ENCODE measurements at places on chromosomes 3 and 15.

GRCh38 chr3:195524171-195524896 lies 18.8 kb downstream of the PPP1R2 start:
- no peak for DNase-seq

- DNase-seq: no peak
These were observed 59.9 kb upstream of the CORO2B start for GRCh38 chr15:68518785-68519430.

- no peak for DNase-seq
These were observed 23.9 kb downstream of the WNT7A start for GRCh38 chr3:13856006-13856405.

DNA sequence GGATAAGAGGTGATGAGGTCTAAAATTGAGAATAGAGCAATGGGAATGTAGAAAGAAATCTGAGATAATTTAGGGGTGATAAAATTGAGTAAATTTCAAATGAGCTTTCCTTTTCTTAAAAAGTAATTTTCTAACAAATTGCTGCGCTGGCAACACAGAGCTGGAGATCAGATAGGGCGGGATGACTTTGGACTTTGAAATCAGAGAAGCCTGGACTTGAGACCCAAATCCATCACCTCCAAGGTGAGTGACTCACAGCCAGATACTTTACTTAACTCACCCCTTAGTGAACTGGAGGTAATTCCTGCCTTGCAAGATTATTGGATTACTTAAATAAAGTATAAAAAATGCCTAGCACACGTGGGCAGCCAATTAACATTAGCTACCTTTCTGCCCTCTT lies 80.8 kb downstream of the P2RY1 start:
- DNase-seq: no peak

- no peak for DNase-seq
These were observed 13.2 kb downstream of the STOML1 start for GRCh38 chr15:73978896-73979295.

- DNase-seq: no peak
These were observed at the start of gene SHC4 for GRCh38 chr15:48963524-48964113. Gene SHC4 (minus strand): TSS chr15:48963919. CDS start chr15:48963015, 904 bp downstream.

DNA sequence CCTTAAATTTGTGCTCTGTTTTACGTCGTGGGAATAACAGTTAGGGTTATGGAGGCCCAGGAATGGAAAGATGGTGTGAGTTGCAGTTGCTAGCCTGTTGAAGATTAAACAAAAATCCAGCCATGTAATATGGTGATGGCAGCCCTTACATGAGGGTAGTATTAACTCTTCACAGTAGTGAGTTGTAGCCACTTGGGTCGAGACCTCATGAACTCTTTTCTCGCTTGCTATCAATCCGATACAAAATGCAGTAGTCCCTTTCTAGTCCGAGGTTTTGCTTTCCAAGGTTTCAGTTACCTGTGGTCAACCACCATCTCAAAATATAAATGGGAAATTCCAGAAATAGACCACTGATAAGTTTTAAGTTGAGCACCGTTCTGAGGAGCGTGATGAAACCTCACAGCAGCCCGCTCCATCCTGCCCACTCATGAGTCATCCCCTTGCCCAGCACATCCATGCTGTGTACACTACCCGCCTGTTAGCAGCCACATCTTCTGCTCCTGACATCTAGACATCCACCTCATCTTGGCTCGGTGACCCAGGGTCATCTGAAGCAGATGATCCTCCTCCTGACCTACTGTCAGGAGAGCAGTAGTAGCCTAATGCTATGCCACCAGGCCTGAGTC lies 177.9 kb downstream of the CDIN1 start:
- DNase-seq: no peak

DNA sequence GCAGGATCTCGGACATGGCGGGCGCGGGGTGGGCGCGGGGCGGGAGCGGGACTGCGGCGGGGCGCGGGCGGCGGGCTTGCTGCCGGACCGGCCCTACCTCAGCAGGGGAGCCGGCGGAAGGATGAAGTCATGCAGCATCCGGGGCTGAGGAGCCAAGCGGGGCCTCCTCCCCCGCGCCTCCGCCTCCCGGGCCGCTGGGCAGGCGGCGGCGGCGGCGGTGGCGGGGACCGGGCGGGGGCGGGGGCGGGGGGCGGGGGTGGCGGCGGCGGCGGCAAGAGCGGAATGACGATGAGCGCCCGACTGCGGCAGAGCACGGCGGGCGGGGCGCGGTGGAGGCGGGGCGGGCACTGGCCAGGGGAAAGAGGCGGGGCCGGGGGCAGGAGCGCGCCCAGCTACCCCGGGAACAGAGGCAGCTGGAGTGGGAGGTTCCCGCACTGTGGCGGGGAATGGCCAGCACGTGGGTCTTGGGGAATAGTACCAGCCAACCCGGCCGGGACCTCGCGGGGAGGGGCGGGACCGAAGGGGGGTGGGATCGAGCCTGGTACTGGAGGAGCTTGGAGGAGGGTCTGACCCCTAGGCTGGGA lies at the start of gene CAMK2N2:
CAMK2N2 (minus strand) TSS at position 284 of the 584 bp plus-strand sequence; CDS start at position 16, 268 bp downstream.
- DNase-seq: no peak

- no peak for DNase-seq
These were observed 118.9 kb upstream of the MEIS2 start for GRCh38 chr15:37219211-37219701.

DNA sequence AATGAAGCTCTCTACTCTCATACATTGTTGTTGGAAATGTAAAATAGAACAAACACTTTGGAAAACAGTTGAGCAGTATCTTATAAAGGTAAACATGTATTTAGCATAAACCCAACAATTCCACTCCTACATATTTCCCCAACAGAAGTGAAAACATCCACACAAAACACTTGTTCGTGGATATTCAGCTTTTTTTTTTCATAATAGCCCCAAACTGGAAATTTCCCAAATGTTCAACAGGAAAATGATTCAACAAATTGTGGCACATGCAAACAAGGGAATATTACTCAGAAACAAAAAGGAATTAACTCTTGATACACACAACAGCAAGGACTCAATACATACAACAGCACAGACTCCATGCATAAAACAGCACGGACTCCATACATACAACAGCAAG lies 28.5 kb downstream of the RFTN1 start:
- no peak for DNase-seq

- no peak for DNase-seq
These were observed 68.6 kb downstream of the CDC25A start for GRCh38 chr3:48119505-48120193.

GRCh38 chr3:112377568-112378071 lies 44.7 kb downstream of the CD200 start:
- DNase-seq: no peak

DNA sequence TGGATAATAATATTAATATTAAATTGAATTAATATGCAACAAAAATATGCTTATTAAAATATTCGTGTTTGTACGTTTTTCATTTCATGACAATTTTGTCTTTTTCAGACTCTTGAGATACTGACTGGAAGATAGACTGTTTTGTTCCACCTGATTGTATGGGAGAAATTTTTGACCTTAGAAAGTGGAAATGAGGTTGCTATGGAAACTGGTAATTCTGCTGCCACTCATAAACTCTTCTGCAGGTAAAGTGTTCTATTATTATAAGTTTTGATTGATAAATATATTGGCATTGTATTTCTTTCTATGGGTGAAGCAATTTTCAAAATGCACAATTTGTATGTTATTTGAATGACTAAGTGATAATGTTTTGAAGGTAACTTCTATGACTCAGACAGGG lies 55.0 kb downstream of the CNTN6 start:
- no peak for DNase-seq

DNA sequence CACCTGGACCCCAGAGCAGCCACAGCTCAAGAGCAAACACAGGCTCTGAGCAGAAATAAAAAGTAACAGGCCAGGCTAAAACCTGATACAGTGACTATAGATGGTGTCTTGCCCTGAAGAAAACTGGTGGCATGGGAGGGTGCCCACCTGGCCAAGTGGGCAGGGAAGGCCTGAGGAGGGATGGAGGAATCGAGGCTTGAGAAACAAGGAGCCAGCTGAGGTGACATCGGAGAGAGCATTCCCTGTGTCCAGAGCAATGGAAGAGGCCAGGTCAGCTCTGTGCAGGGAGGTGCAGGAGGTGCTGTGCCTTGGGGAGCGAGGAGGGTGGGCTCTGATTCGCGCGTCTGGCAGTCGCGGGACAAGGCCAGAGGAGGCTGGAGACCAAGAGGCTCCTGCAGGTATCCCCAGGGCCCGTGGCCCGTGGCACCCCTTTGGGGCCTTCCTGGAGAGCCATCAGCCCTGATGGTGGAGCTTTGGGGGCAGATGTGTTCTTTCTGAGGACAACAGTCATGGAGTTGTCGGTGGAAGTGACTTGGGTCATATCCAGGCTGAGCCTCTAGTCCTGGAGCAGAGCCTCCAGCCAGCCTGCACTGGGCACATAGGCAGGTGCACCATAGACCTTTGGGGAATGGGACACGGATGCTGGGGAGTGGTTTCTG lies 56.1 kb downstream of the PLXNA1 start:
- no peak for DNase-seq

DNA sequence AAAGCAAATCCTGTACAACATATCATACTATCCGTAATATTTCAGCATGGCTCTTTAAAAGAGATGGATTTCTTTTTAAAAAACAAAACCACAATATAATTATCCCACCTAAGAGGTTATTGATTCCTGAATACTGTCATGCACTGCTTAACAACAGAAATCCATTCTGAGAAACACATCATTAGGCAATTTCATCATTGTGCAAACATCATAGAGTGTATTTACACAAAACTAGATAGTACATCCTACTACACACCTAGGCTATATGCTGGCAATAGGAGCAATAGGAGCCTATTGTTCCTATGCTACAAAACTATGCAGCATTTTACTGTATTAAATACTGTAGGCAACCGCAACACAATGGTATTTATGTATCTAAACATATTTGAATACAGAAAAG lies 242.0 kb downstream of the NEK10 start:
- DNase-seq: no peak

GRCh38 chr3:51539291-51539941 lies 897 bp downstream of the RAD54L2 start:
- peak; percentile 30 for DNase-seq

DNA sequence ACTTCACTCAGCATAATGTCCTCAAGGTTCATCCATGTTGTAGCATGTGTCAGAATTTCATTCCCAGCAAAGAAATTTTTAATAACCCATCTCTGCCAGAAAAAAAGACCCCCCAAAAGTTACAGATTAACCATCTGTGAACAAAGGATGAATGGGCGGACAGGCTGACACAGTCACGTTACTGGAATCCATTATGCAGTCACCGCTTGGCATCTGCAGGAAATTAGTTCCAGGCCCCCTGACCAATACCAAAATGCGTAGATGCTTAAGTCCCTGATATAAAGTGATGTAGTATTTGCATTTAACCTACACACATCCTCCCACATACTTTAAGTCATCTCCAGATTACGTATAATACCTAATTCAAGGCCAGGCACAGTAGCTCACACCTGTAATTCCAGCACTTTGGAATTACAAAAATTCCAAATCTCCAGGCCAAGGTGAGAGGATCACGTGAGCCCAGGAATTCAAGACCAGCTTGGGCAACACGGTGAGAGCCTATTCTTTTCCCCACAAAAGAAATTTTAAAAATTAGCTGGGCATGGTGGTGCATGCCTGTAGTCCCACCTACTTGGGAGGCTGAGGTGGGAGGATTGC lies 1.5 kb upstream of the SLC12A8 start:
- DNase-seq: no peak

- no peak for DNase-seq
These were observed 559.6 kb upstream of the MDFIC2 start for GRCh38 chr3:70871909-70872656.

- DNase-seq: no peak
These were observed 102.2 kb downstream of the TMEM266 start for GRCh38 chr15:76162036-76162398.

GRCh38 chr3:41207355-41207754 lies 8.1 kb downstream of the CTNNB1 start:
- DNase-seq: no peak

GRCh38 chr15:78660584-78660983 lies 19.6 kb upstream of the CHRNB4 start:
- no peak for DNase-seq

DNA sequence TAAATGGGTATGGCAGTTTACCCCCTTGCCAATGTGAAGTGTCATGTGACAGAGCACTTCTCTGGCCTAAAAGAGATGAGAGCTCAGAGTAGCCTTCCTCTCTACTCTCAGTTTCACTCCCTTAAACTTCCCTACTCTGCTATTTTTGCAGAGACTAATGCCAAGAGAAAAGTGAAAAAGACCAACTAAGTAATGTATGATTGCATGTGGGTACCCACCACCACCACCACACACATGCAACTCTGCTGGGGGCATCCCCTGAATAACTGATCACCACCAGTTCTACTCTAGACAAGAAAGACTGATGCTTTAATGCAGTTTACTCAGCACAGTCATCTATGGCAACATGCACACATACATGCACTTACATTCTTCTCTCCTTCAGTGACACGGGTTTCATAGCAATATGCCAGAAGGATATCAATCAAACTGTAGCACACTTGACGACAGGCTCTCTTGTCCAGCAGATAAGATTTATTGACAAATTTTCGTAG lies 31.3 kb downstream of the SHQ1 start:
- DNase-seq: no peak

DNA sequence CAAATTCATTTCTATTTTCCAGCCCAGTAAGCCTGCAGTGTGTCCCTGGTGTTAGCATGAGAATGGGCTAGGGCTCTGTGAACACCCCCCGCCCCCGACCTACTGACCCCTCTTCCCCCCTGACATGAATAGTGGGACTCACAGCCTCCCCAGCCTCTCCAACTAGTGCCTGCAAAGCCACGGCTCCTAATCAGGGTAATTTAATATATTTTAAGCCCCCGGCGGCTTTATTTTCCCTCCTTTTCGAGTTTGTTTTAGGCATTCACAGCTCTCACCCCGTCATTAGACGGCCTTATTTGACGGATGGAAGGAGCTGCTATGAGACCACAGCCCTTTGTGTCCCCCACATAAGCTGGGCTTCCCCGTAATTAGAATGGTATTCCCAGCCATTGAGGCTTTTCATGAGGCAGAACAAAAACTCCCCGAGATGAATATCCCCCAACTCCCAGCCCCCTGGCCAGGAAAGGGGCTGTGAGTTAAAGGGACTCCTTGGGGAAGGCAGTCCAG lies 78.3 kb upstream of the POLG start:
- DNase-seq: no peak

GRCh38 chr3:148903941-148904340 lies 38.8 kb downstream of the CPA3 start:
- no peak for DNase-seq

DNA sequence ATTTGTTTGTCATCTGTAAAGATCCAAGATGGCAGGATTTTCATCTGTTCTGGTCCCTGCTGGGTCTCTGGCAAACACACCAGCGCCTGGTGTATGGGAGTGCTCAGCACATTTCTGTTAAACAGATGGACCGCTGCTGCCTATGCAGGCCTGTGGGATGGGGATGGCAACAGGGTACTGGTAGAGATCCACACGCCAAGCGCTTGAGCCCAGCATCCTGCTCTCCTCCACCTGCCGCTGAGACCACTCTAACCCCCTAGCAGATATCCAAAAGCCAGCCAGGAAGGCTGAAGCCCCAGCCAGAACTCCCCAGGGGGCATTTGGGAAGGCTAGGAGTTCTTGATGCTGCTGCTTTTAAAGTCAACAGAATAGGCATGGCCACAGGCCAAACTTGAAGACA lies 31.7 kb downstream of the ZNF445 start:
- no peak for DNase-seq

All from omental fat pad (tissue), 4 donors.